NCI-H187 (cell line): ENCODE measurements at places on chromosomes 4 and X.

GRCh38 chr4:88613417-88613875 lies 21.2 kb downstream of the HERC3 start:
- no peak for DNase-seq

- no peak for DNase-seq
Observed at GRCh38 chrX:107025545-107025944, 25.5 kb upstream of the MORC4 start.

DNA sequence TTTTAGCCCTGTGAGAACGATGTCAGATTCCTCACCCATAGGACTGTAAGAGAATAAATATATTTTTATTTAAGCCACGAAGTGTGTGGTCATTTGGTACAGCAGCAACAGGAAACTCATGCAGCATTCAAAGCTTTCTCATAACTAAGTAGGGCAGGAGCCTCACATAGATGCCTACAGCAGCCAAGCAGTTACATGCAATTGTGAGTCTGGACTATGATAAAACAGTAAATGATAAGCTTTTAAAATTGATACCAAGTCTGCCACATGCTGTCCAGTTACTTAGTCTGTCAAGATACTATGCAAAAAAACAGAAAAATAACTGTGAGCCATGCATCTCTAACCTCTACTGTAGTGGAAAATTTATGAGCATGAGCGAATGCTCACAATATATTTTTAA lies 359.6 kb downstream of the HS3ST1 start:
- no peak for DNase-seq

GRCh38 chr4:182325848-182326255 lies 82.7 kb downstream of the TENM3 start:
- DNase-seq, result no peak

DNA sequence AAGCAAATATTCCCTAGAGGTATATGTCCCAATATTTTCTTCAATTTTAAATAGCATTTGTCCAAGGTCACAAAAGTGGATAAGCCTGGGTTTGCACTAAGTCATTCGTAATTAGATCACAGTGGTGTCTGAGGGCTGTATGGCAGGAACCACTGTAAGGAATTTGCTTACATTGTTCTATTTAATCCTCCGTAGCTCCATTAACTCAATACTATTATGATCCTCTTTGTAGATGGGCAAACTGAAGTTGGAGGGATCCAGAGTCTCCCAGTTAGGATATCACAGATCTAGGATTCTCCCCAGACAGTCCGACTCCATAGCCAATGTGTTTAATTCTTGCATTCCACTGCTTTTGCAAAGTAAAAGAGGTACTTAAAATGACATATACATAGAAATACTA lies 242.7 kb upstream of the DCAF8L1 start:
- DNase-seq, result no peak

GRCh38 chr4:156596026-156596425 lies 375.6 kb downstream of the PDGFC start:
- DNase-seq, result no peak

DNA sequence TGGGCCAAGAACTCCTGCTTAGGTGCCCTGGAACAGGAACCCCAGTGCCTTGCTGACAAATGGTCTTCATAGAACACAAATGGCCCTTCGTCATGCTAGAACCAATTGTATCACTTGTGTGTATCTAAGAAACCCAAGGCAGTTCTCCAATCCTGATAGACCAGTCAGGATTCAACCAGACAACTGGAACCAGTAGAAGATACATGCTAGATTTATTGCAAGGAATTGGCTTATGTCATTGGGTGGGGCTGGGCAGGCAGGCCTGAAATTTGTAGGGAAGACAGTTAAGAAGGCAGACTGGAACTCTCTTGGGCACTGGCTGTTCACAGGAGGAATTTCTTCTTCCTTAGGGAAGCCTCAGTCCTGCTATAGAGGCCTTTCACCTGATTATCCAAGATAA lies 17.0 kb upstream of the TBL1X start:
- no peak for DNase-seq

- DNase-seq, result no peak
Observed at GRCh38 chr4:163500586-163500985, 6.1 kb downstream of the TMA16 start.

DNA sequence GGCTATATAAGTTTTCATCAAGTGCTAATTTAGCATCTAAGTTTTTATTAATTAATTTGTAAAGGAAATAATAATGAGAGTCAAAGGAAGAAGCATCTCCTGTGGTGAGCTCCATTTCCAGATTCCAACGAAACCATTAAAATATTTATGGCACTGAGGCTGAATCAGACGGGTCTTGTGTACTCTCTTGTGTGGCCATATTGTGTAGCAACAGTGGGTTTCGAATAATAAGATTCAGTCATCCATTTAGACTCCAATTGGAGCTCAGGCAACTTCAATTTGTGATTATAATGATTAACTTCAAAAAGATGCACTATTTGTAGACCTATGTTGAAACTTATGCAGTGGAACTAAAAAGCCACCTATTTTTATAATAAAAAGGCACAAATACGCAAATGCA lies 82.4 kb downstream of the SNCA start:
- no peak for DNase-seq

GRCh38 chr4:87060957-87061356 lies 126.1 kb downstream of the AFF1 start:
- DNase-seq, result no peak

DNA sequence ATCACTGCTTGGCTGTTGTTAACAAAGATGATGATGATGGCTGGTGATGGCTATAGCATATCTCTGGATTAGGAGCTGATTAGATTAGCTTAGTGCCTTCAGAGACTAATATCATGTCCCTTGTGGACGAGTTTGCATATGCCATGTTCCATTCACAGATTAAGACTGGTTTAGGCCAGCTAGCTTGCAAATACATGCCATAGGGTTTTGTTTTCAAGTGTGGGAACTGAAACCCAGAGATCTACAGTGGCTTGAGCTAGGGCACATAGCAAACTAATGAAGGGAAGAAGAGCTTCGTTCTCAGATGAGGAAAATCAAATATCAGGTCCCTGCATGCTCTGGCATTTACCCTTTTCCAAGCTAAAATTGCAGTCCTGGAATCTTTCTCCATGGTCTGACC lies 492.3 kb downstream of the MAGEE1 start:
- DNase-seq, result no peak

GRCh38 chrX:137549851-137550664 lies 15.9 kb upstream of the ZIC3 start:
- no peak for DNase-seq

DNA sequence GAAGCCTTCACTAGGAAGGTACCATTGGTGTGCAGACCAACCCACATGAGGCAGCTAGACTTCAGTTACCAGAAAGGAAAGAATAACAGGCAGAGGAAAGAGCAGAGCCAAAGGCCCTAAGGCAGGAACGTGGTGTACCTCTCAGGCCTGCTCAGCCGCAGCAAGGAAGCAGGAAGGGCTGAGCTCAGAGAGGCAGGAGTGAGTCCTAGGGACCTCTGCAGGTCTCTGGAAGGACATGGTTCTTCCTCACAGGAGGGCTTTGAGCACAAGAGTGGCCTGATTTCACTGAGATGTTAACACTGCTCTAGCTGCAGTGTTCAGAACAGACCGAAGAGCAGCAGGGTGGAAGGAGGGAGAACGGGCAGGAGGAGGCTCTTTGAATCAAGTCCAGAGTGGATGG lies 124.6 kb downstream of the DCHS2 start:
- no peak for DNase-seq
